Activated naive CD8-positive, alpha-beta T cell treated with anti-CD3 and anti-CD28 coated beads for 36 hours (primary cell): ENCODE measurements at places on chromosomes 5 and 9.
A peak's percentile ranks its signal among the peaks of the same experiment; 100 is the strongest.

DNA sequence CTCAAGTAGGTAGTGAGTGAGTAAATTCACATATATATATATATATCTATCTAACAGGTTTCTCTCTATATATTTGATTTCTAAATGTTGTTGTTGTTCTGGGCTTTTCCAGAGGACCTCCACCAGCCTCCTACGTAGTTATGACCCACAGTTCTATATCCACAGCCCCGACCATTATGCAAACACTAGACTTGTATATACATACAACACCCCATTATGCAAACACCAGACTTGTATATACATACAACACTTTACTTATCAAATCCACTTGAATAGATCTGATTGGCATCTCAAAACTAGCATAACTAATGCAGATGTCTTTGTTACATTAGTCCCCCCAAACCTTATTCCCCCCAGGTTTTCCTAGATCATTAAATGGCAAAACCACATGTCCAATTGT is 108.7 kb downstream of the JAKMIP2 start:
- DNase-seq, result no peak

DNA sequence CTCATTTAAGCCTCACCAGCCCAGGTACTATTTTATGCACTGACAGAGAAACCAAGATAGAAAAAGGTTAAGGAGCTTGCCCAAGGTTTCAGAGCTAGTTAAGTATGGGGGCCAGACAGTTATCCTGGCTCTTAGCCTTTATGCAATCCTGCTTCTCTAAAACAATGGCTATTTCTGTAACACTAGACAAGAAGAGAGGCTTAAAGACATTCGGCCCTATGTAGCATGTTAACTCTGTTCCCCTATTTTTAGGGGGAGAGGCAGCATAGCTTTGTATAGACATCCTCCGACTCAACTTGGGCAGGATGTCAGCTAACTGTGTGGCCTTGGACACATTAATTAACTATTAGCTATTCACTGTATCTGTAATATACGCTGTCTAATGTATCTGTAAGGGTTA is 54.6 kb downstream of the LHFPL2 start:
- DNase-seq, result no peak

GRCh38 chr5:57174890-57175510 is 1.1 kb downstream of the GPBP1 start:
- no peak for DNase-seq

DNA sequence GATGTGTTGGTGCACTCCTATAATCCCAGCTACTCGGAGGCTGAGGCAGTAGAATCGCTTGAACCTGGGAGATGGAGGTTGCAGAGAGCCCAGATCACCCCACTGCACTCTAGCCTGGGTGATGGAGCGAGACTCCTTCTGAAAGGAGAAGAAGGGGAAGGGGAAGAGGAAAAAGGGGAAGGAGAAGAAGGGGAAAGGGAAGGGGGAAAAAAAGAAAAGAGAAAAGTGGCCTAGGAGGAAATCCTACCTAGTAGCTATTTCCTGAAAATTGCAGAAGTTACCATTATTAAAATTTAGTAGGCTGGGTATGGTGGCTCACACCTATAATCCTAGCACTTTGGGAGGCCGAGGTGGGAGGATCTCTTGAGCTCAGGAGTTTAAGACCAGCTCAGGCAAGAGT is 67.4 kb downstream of the ARRDC3 start:
- DNase-seq, result no peak

DNA sequence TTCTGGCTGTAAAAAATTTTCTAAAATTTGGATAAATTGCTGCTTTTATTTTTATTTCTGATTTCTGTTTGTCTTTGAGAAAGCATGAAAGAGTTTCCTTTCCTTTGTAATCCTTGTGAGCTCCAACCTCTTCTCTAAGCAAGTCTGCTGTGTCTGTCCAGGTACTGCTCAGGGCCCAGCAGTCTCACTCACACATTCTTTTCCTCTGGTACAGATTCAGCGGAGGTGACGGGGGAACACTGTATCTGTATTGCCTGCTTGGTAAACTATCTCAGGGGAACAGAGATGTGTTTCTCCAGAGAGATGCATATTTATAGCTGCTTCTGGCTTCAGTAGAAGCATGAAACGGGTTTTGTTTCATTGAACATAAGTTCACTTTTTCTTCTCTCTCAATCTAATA is 60.5 kb downstream of the NUP214 start:
- DNase-seq, result no peak

DNA sequence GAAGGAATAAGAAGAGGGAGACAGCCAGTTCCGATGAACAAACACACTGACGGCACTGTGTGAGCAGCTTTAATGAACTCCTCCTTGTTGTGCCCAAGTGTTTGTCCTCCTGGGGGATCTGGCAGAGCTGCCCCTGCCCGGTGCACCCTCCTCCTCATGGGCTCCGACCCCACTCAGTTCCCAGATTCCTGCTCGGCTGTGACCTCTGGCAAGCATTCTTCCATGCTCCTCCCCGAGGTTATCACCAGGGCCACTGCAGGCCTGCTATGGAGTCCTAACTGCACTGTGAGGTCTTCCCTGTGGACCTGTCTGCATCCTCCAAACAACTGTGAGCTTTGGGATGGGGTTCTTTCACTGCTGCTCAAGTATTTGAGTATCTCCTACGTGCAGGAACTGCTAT is 142.2 kb downstream of the DCP2 start:
- no peak for DNase-seq

GRCh38 chr5:161471211-161471950 is 75.1 kb downstream of the GABRB2 start:
- no peak for DNase-seq

DNA sequence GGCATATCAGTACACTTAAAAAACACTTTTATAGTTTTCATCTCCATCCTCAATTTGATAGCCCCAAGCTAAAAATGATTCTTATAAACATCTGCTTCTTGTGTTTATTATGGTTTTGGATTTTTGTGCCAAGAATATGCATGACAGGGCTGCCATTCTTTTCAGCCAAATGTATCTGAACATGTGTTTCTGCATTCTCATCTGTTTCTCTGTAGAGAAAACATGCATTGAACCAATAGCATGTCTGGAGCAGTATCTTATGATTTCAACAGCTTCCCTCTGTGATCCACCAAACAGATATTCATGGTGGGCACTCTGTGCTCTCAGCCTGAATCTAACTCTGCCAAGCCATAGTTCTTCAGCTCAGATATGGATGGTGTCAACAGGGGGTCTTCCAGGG is 99.3 kb upstream of the ERCC6L2 start:
- no peak for DNase-seq

- no peak for DNase-seq
These were observed 41.1 kb downstream of the ELAVL2 start for GRCh38 chr9:23784962-23785361.

GRCh38 chr5:132689513-132689912 is 15.7 kb downstream of the IL4 start:
- DNase-seq, result no peak

DNA sequence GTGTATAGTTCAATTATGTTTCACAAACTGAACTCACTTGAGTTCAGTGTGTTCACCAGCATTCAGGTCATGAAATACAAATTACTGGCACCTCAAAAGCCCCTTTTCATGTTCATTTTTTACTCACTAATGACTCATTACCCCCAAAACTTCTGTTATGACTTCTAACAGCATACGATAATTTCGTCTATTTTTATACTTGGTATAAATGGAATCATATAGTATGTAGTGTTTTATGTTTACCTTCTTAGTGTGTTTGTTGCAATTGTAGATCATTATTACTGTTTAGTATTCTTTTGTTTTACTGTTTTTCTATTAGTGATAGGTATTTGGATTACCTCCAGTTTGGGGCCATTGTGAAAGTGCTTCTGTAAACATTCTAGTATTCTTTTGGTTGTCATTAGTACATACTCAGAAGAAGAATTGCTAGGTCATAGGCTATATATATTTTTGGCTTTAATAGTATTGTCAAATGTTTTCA is 33.4 kb downstream of the DDX4 start:
- no peak for DNase-seq

GRCh38 chr5:176535101-176535663 is 2.0 kb downstream of the RNF44 start:
- DNase-seq, result peak; percentile 44

- DNase-seq, result no peak
These were observed 115.7 kb downstream of the FRMD3 start for GRCh38 chr9:83422527-83422926.

- DNase-seq, result no peak
These were observed 62.8 kb upstream of the TBC1D2 start for GRCh38 chr9:98318041-98318790.

DNA sequence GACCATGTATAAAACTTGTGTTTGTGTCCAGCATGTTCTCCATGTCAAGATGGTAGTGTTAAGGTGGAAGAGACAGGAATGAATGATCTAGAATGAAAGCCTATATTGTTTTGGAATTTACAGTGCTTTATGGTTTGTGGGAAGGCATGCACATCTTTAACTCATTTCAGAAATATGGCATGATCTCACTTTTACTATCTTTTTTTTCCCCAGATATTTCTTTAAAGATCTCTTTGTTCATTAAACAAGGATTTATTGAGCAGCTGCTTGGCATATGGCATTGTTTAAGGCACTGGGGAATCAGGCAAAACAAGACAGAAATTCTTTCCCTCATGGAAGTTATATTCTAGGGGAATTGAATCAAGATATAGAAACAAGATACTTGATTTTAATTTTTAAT is 51.7 kb downstream of the SLC12A2 start:
- no peak for DNase-seq

- DNase-seq, result no peak
These were observed 74.7 kb downstream of the PIK3R1 start for GRCh38 chr5:68290260-68290674.

DNA sequence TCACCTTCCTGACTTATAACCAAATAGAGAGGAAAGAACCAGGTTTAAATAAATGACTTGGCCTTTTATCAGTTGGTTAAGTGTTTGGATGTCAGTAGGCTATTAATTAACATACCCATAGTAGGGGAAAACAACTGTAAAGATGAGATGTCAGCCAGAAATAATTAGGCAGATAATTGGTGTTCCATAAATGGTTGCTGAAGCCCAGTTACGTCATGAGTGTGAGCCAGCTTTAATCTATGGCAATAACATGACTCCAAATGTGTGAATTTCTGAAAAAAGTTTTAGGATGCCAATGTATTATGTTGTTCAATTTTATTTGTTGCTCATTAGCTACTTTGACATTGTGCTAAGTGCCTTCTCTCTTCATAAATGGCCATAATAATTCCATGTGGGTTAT is 180.5 kb downstream of the FBXL7 start:
- DNase-seq, result no peak

DNA sequence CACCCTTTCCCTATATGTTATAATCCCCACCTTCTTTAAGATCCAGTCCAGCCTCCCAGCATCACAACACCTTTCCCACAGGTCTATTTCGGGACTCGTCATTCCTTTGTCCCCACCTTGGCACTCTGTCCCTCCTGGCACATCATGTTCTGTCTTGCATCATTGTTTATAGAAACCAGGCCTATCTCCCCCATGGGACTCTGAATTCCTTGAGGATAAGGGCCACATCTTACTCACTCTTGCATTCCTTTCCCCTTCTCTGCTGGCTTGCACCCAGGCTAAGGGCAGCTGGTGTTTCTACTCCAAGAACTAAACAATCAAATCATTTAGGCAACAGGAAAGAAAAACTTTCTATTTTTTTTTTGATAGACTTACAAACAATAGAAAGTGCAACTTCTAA is 205.7 kb downstream of the AGTPBP1 start:
- no peak for DNase-seq

GRCh38 chr9:109062543-109062942 is 49.2 kb upstream of the CTNNAL1 start:
- DNase-seq, result no peak

DNA sequence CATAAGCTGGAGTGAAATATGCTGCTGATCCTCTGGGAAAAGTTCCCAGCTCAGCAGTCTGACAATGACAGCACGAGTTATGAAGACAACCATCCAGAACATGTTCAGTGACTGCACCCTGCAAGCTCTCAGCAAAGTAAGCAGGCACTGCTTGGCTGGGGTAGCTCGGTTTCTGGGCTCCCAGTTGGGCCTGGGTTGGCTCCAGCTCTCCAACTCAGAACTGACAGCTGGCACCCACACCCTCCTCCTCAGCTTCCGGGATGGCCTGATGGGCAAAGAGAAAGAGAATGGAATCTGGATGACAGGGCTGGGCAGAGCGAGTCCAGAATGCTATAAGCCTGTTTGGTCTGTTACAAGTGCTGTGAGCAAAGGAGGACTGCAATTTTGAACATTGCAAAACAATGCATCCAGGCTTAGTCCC is 185.0 kb downstream of the CSNK1G3 start:
- DNase-seq, result no peak

DNA sequence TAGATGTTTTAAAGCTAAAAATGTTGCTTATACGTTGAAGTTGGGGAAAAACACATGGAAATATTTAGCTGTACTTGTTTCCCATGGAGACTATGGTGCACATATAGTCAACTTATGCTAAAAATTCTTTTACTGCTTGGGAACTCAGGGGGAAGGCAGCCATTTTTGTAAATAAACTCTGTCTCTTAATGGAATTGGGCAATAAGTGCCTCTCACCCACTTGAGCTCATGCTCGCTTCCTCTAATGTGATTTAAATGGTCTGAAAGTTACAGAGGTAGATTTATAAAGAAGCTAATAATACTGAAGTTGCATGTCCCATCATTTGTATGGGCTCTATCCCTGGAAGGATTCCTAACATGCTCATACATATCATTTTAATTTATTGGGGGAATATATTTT is 523.8 kb downstream of the RASEF start:
- no peak for DNase-seq

GRCh38 chr5:74380193-74380592 is 260.3 kb downstream of the ENC1 start:
- no peak for DNase-seq

GRCh38 chr9:37155601-37156000 is 35.2 kb downstream of the ZCCHC7 start:
- no peak for DNase-seq

- DNase-seq, result no peak
These were observed 204.1 kb downstream of the CDH12 start for GRCh38 chr5:22649074-22649473.

GRCh38 chr5:119366540-119366881 is 10.7 kb downstream of the TNFAIP8 start:
- DNase-seq, result peak; percentile 44

DNA sequence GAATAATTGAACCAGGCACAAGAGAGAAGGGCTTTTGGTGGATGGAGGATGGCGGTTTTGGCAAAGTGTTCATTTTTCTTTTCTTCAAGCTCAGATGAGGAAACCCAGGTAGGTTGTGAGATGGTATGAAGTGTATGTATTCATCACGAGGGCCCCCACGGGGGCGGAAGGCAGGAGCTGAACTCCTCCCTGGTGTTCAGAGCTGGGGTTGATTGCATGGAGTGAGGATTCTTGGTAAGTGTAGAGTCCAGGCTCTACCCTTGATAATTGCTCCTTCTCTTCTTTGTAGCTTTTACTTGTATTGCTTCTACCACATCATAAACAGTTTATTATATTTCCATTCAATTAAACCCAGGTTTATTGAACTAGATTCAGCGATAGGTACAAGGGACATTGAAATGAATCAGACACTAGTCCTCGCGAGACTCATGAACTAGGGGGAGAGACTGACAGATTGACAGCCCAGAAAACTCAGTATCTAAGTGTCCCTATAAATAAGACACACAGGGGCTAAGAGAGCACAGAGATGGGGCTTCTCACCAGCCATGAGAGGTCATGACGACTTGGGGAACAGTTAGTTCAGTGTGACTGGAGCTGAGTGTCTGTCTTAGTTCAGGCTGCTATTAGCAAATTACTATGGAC is 116.7 kb upstream of the KLF4 start:
- DNase-seq, result no peak
